ENCODE measurements at places on chromosomes 11 and 22.

DNA sequence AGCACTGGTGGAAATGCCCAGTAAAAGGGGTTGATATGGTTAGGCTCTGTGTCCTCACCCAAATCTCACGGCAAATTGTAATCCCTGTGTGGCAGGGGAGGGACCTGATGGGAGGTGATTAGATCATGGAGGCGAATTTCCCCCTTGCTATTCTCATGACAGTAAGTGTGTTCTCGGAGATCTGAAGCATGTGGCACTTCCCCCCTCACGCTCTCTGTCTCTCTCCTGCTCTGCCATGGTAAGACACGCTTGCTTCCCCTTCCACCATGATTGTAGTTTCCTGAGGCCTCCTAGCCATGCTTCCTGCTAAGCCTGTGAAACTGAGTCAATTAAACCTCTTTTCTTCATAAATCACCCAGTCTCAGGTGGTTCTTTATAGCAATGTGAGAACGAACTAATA is 37.4 kb downstream of the PACSIN2 start:
- DNase-seq: no peak

GRCh38 chr11:75347781-75348566 is 3.5 kb downstream of the ARRB1 start:
- DNase-seq: no peak

- DNase-seq: no peak
Observed at GRCh38 chr11:132980670-132981069, 551.6 kb downstream of the OPCML start.

- DNase-seq: no peak
Observed at GRCh38 chr11:27095059-27095458, 54.4 kb downstream of the BBOX1 start.

DNA sequence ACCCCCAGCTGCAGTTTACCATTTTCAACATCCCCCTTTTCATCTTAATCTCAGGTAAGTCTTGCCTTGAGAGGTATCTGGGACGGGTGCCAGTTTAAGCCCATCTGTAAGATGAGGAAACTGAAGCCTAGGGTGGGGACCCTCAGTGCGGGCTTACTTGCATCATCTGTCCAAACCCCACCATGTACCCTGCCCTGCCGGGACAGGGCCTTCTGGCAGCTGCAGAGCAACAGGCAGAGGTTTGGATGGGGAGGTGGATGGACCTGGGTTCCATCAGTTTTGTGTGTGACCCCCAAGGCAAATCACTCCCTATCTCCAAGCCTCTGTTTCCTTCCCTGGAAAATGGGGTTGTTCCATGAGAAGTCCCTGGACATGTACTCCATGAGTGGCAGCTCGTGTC is 67.5 kb downstream of the MN1 start:
- no peak for DNase-seq

- no peak for DNase-seq
Observed at GRCh38 chr11:102289592-102289991, 27.7 kb upstream of the BIRC3 start.

DNA sequence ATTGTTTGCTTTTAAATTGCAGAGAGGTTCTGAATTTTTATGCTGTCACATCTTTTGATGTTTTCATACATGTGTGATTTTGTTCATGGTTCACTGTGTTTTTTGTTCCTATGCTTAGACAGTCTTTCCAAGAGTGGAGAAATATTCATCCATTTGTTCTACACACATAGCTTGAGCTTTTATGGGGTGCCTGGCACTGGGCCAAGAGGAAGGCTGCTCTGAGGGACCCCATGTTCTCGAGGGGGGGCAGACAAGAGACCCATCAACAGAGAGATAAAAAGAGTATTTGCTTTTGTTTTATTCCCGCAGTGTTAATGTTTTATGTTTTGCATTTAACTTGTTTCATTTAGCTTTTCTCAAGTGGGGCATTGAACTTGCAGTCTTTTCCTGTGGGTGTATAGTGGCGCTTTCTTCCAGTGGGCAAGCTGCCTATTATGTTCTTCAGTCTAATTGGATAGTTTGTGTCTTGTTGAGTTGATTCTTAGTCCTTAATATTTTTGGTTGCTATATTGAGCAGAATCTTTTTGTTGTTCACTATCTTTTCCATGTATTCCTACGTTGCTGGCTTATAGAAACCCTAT is 57.7 kb downstream of the CABIN1 start:
- DNase-seq: no peak

DNA sequence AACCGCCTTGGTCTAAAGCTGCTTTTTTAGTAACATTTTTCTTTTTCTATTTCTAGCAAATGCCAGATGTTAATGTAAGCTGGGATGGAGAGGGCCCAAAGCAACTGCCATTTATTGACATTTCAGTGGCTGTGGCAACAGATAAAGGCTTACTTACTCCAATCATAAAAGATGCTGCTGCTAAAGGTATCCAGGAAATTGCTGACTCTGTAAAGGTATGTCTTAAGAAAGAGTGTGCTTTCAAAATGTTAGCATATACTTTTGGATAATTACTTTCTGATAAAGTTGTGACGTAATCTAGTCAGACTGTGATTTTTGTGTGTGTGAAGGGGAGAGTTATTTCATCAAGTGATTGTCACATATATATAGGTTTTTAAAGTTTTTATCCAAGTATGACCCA is 68.1 kb downstream of the PDHX start:
- no peak for DNase-seq

DNA sequence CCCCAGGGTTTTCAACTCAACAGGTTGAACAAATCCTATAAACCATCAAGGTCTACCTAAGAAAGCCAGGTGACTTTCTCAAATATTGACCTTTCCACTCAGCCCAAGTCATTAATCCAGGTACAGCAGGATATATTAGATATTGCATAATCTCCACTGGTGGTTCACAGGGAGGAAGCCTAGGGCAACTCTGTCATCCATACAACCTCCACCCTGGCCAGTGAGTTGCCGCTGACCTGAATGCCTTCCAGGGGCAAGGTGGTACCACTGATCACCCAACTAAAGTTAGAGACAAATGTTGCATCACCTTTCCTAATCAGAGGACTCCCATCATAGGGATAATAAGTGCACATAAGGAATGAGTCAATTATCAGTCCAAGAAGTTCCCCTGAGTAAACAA is 22.9 kb downstream of the GUCD1 start:
- no peak for DNase-seq

DNA sequence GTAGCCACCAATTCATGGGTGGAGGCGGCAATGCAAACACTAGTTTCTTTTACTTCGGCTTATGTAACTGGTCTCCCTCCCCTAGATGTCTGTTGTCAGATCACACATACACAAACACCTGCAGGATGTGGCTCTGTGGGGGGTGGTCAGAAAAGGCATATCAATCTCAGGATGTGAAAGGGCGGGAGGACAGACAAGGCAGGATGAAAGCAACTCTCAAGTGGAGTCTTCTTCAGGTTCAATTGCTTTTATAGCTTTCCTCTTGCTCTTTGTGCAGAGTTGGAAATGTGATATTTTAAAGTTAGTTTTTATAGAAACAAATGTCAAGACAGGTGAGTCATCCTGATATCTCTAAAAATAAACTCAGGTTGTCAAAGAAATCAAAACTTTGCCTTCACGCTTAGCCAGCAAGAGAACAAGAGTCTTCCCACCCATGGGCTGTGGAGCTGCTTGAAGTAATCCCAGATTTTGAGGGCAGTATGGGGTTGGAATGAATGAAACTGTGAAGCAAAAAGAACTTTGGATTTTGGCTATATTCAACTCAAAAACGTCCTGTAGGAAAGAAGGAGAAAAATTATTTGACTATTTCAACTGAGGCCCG is 423.4 kb downstream of the GUCY1A2 start:
- DNase-seq: no peak

DNA sequence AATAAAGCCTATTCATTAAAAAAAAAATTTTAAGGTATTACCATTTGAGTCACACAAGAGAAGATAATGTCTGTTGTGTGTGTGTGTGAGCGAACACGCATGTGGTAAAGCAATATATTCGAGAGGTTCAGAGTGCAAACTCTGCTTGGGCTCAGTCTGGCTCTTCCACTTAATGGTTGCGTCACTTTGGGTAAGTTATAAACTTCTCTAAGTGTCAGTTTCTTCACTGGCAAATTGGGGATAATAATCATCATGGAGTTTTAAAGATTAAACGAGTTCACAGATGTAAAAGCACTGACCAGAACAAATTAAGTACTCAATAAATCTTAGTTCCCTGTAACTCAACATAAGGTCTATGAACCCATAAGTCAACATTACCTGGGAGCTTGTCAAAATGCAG is 37.0 kb downstream of the SIK3 start:
- DNase-seq: no peak

DNA sequence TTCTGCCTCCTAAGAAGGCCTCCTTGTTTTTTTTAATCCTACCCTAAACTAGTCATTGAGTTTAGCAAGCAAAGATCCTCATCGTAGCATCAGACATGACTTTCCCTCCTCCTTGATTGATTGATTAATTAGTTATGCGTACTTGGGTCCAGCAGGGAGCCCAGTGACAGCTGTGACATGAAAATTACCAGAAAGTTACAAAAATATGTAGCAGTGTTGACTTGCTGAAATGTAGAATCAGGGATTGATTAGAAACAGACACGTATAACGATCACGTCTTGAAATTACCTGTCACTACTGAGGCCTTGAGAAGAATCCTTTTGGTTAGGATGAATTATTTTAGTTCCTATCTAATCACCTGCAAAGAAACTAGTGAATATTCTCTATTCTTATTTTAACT is 167.4 kb upstream of the MPPED2 start:
- DNase-seq: no peak

- DNase-seq: no peak
Observed at GRCh38 chr11:132064987-132065620, 694.7 kb downstream of the NTM start.

- peak; percentile 46 for DNase-seq
Observed at GRCh38 chr11:96207459-96208449, 135.2 kb downstream of the MAML2 start.

All from CD4-positive, alpha-beta T cell treated with Interleukin-17A for 4 hours (primary cell).